ENCODE measurements at places on chromosomes 16 and 17.

DNA sequence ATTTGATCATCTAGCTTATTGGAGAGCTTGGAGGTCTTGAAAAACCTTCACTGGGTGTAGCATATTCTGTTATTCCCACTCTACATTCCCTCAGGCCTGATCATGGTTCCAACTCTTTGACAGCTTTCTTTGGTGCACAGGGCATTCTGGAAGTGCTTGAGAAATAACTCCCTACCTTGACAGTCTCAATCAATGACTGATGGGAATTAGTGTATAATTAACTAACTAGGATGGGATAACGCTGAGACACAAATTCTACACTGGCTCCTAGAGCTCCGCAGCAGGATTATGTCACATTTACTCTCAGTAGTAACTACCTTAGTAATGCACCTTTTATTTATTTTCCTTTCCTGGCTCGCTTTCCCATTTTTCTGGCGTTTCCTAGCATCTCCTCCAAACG is 236.4 kb downstream of the MAP2K6 start:
- DNase-seq, result no peak

DNA sequence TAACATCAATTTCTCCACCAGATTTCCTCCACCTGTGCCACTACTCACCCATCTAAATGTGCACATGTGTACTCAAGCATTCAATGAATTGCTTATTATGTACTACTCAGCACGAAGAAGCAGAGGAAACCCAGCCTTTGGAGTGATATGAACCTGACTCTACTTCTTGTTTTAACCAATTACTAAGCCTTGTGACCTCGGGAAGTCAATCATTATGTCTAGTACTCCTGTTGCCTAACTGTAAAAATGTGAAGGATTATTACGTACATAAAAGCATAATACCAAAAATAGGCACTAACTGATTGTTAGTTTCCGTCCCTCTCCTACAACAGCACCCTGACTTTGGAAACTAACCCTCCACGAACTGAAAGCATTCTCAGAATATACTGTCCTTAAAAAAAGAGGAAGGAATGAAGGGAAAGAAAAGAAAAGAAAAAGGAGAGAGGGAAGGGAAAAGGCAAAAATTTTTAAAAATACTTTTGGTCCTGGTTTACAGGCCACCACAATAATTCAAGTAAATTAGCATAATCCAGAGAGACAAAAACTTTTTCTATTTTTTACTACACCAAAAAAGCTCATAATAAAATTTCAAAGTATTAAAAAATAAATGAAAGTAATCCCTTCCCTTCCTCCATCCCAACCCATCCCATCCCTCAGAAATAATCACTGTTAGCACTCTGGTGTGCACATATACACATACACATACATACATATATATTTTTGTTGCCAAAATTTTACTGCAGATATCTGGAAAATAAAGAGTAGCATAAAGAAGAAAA is 53.6 kb downstream of the KANSL1 start:
- peak; percentile 35 for DNase-seq

DNA sequence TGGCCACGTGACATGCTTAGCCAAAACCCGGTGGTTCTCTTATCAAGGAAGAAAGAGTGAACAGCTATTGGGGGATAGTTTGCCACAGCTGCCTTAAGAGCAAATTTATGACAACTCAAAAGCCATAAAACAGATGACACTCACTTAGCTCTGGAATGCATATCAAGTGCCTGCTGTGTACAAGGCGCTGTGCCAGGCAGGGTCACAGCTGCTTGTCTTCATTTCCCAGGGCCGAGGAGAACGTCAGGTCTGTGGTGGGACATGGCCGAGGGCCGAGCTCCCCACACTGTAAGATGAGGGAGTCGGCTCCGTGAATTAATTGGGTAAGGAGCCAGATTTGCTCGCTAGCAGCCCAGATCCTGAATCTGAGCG is 14.0 kb downstream of the EEF2K start:
- no peak for DNase-seq

- no peak for DNase-seq
Observed at GRCh38 chr17:80996422-80997305, 5.0 kb downstream of the CHMP6 start.

- DNase-seq, result no peak
Observed at GRCh38 chr16:57534337-57534880, 2.0 kb downstream of the CCDC102A start.

- no peak for DNase-seq
Observed at GRCh38 chr16:67674851-67675578, 8.4 kb downstream of the C16orf86 start.

DNA sequence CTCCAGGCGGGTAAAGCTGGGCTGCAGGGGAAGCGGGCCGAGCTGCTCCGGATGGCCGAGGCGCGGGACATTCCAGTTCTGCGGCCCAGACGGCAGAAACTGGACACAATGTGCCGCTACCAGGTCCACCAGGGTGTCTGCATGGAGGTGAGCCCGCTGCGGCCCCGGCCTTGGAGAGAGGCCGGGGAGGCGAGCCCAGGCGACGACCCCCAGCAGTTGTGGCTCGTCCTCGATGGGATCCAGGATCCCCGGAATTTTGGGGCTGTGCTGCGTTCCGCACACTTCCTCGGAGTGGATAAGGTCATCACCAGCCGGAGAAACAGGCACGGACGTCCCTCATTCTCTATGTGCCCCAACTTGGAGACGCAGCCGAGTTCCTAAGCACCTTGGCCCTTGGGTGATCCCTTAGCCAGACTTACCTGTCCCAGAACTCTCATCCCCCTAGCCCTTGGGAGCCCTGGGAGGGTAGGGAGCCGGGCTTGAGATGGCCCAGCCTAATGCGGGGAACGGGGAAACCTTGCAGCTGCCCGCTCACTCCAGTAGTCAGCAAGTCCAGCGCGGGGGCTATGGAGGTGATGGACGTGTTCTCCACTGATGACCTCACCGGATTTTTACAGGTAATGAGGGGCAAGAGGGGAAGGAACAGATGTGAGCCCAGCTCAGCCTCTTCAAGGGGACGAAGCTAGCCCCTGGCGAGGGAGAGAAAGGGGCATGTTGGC is 806 bp downstream of the MRM1 start:
- DNase-seq, result peak; percentile 44

DNA sequence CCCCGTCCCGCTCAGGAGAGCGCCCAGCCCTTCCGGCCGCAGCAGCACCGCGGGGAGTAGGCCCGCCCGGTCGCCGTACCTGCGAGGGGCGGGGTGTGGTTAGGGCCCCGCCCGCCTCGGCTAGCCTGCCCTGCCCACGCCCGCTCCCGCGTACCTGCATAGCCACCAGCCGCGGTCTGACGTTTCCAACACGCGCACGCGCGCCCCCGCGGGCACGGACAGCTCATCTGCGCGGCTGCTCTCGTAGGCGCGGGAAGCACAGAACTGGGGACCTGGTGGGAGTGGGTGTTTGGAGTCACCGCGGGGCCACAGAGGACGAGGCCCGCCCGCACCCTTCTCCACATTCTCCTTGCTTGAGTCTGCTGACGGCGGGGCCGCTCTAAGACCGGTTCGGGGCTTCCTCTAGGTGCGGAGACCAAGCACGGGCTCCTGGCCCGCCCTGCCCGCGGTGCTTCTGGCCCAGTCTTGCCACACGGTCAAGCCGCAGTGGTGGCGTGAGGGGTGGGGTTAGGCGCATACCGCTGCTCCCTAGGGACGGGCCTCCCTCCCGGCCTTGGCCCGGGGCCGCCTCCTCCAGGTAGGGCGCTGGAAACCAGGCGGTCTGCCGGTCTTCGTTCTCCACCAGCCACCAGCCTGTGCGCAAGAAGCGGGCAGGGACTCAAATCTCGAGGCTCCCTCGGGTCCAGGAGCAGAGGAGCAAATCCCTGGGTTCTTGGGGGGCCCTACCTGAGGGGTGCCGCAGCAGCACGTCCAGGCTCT is 1.8 kb downstream of the NOXO1 start:
- peak; percentile 65 for DNase-seq

Data from NCI-H2081 (cell line).